Activated T-helper 2 cell treated with anti-CD3 and anti-CD28 coated beads, Interferon-gamma antibody, Interleukin-2, Interleukin-4, amounts not matched to agents 10 μg/mL and 5 μg/mL and 100 μg/mL, durations not matched to agents 14 hours and 24 hours and 36 hours (primary cell): ENCODE measurements at places on chromosomes 12 and 14. TPM values are rescaled to one million over a fixed set of nuclear protein-coding genes. Genes with fewer than 3 reads are reported as not detected.
A peak's percentile ranks its signal among the peaks of the same experiment; 100 is the strongest.

DNA sequence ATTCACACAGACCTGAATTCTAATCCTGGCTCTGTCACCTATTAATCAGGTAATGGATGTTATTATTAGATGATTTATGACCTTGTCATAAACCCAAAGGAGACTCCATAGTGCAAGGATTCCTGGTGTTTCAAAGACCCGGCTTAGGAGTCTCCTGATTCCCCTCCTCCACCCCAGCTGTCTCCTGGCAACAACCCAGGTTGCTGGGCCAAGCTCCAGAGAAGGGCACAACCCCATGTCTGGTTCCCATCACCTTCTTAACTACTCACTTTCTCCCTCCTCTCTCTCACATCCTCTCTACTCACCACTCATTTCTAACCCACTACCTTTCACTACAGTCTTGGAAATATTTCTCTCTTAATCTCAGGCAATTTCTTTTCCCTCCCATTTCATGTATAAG is 41.6 kb downstream of the RHOJ start:
- H3K36me3 ChIP-seq: no peaks in the 10 kb centered on the region
- H3K4me3 ChIP-seq: no peak overlapping the region
- DNase-seq: no peak
- no peaks in the 10 kb centered on the region for H3K27me3 ChIP-seq
- H3K4me1 ChIP-seq: no peaks in the 10 kb centered on the region
- H3K27ac ChIP-seq: no peak overlapping the region

GRCh38 chr12:61916831-61917230 is 343.4 kb upstream of the USP15 start:
- no peaks in the 10 kb centered on the region for H3K27me3 ChIP-seq
- no peaks in the 10 kb centered on the region for H3K36me3 ChIP-seq
- no peak overlapping the region for H3K4me3 ChIP-seq
- H3K4me1 ChIP-seq: no peaks in the 10 kb centered on the region
- no peak overlapping the region for H3K27ac ChIP-seq
- no peak for DNase-seq

- peaks cover 57% of the 10 kb centered on the region for H3K4me1 ChIP-seq
- H3K27ac ChIP-seq: no peak overlapping the region
- peak overlapping the region; percentile 11 for H3K4me3 ChIP-seq
- H3K36me3 ChIP-seq: peaks cover 3% of the 10 kb centered on the region
Observed at GRCh38 chr14:20623798-20624197, 17.7 kb downstream of the OR6S1 start.

DNA sequence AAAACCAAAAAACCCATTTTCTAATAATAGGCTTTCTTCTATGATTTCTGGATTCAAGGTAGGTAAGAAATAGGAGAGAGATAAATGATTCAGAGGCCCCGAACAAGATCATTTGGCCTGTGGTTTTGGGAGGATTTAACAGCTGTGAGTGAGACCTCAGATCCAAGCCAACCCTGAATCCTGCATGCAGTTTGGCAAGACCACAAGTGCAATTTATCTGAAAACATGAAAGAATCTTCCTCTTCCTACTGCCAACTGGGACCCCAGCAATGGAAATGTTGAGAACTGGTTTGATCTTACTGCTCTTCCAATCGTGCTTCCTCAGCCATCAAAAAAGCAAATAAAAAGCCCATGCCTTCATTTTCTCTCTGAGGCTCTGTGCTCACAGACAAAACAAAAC is 519.7 kb upstream of the TBX3 start:
- H3K36me3 ChIP-seq: no peaks in the 10 kb centered on the region
- no peaks in the 10 kb centered on the region for H3K27me3 ChIP-seq
- no peak overlapping the region for H3K4me3 ChIP-seq
- H3K4me1 ChIP-seq: no peaks in the 10 kb centered on the region
- H3K27ac ChIP-seq: no peak overlapping the region

DNA sequence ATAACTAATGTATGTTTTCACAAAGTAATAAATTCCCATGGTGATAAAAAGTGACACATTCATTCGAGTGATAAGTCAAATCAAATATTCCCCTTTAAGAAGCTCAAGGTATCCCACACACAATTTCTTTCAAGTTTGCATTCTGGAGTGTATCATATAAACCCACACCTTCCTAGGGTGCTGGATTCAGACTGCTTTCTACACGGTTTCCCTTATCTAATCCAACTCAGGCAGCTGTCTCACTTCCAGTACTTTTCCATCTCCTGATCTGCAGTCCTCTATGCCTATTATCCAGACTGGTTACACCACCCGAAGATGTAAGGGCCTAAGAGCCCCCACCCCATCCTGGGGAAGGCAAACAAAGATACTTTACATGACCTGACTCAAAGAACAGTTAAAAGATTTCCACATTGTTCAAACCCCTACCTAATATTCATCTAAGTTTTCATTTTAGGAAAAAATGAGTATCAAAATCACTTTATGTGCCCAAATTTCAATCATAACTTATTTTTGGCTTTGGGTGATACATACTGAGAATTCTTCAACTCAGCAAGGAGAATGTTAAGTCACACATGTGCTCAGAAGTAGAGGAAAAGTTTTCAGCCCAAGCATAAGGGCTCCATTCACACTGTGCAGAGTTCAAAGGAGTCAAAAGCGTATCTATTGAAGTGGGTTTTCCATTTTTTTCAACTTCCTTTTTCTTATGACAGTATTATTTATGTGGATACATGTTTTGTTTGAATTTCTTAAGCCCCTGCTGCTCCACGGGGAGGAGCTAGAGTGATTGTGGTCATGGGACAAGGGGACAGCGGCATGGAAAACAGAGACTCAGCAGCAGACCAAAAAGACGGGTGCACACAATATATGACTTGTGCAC is 41.8 kb downstream of the CORO1C start:
- peaks cover 59% of the 10 kb centered on the region for H3K4me1 ChIP-seq
- peak; percentile 19 for DNase-seq
- no peaks in the 10 kb centered on the region for H3K27me3 ChIP-seq
- peak overlapping the region; percentile 99 for H3K27ac ChIP-seq

Gene ATF7IP
- total RNA-seq: 81.2 and 82.1 TPM in 2 replicates

Gene CMTM5
- total RNA-seq: not detected in 2 replicates

- no peaks in the 10 kb centered on the region for H3K4me1 ChIP-seq
- no peak for DNase-seq
- no peak overlapping the region for H3K4me3 ChIP-seq
- H3K36me3 ChIP-seq: no peaks in the 10 kb centered on the region
Observed at GRCh38 chr14:64800000-64800399, 79.7 kb downstream of the SPTB start.

Gene PTPRO
- 0.41 TPM in 1 of 2 replicates, not detected in the other for total RNA-seq

DNA sequence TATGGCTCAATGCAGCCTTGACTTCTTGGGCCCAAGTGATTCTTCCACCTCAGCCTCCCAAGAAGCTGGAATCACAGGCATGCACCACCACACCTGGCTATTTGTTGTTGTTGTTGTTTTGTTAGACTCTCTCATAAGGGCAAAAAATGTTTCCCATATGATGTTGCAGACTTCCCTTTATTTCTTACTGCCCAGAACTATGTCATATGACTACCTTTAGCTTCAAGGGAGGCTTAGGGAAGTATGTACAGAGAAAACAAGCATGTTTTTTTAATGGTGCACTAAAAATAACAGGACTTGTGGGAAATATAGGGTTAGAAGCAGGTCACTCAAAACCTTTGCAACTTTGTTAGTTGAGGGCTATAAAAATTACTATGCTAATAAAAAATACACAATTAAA is 4.3 kb upstream of the GPR19 start:
- no peak overlapping the region for H3K27ac ChIP-seq
- no peak overlapping the region for H3K4me3 ChIP-seq
- peaks cover 53% of the 10 kb centered on the region for H3K4me1 ChIP-seq
- no peaks in the 10 kb centered on the region for H3K27me3 ChIP-seq
- no peak for DNase-seq

- H3K4me3 ChIP-seq: no peak overlapping the region
- H3K4me1 ChIP-seq: no peaks in the 10 kb centered on the region
- H3K27me3 ChIP-seq: no peaks in the 10 kb centered on the region
- H3K36me3 ChIP-seq: no peaks in the 10 kb centered on the region
Observed at GRCh38 chr14:48527832-48528231, 852.4 kb upstream of the MDGA2 start.

- no peak for DNase-seq
- H3K27me3 ChIP-seq: no peaks in the 10 kb centered on the region
- no peak overlapping the region for H3K27ac ChIP-seq
- H3K4me1 ChIP-seq: peaks cover 2% of the 10 kb centered on the region
- no peaks in the 10 kb centered on the region for H3K36me3 ChIP-seq
- no peak overlapping the region for H3K4me3 ChIP-seq
Observed at GRCh38 chr12:57150400-57151000, 3.1 kb upstream of the LRP1-AS start.

Gene AKAP3
- total RNA-seq: 0.55 and 0.71 TPM in 2 replicates

- no peak overlapping the region for H3K27ac ChIP-seq
- no peaks in the 10 kb centered on the region for H3K4me1 ChIP-seq
- DNase-seq: no peak
- no peaks in the 10 kb centered on the region for H3K27me3 ChIP-seq
- H3K4me3 ChIP-seq: no peak overlapping the region
Observed at GRCh38 chr12:44227616-44228015, 391.7 kb downstream of the TMEM117 start.

GRCh38 chr14:22397221-22397737 is 191.7 kb downstream of the DAD1 start:
- no peak overlapping the region for H3K4me3 ChIP-seq
- no peaks in the 10 kb centered on the region for H3K27me3 ChIP-seq
- DNase-seq: no peak
- H3K36me3 ChIP-seq: no peaks in the 10 kb centered on the region

Gene NPFF
- not detected in 2 replicates for total RNA-seq

- no peaks in the 10 kb centered on the region for H3K36me3 ChIP-seq
- H3K4me3 ChIP-seq: no peak overlapping the region
- H3K27me3 ChIP-seq: no peaks in the 10 kb centered on the region
- peaks cover 35% of the 10 kb centered on the region for H3K4me1 ChIP-seq
- no peak overlapping the region for H3K27ac ChIP-seq
Observed at GRCh38 chr12:89163918-89164317, 188.4 kb downstream of the DUSP6 start.

DNA sequence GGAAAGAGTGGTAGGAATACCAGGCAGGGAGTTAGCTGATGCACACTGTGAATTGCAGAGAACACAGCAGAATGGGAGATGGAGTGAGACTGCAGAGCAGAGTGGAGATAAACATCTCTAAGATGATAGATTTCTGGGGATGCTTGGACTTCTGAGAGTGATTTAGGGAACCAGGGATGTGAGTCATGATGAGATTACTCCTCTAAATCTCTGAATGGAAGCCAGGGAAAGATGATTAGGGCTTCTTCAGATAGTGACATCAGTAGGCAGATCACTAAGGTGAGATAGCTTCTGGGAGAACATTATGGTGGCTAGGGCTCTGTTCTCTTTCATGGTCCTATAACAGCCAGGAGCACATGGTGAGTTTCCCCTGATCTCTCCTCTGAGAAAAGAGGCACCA is 501.5 kb upstream of the USP15 start:
- H3K4me3 ChIP-seq: no peak overlapping the region
- H3K27ac ChIP-seq: no peak overlapping the region
- DNase-seq: no peak
- H3K27me3 ChIP-seq: no peaks in the 10 kb centered on the region
- no peaks in the 10 kb centered on the region for H3K4me1 ChIP-seq
- H3K36me3 ChIP-seq: no peaks in the 10 kb centered on the region

DNA sequence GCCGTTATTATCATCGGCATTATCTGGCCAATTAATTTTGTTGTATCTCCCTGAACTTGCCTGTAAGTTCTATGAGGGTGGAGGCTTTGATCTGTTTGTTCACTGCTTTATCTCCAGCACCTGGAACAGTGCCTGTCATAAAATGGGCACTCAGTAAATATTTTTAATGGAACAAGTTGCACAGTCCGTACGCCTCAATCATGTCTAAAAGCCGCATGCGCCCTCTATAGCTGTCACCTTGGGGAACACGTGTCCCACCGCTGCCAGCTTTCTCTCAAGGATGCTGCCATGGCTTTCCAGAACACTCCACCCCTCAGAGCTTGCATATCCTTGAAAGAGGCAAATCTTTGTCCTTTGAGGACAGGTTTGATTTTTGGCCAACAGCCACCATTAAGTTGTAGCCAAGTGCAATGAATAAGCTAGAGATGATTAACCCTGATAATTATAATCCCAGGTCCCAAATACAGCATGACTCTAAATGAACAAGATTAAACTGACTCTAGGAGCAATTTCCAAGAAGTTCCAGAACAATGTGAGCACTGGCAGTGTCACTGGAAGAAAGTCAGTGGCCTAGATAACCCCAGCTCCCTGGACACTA is 55.1 kb downstream of the ERH start:
- H3K27ac ChIP-seq: no peak overlapping the region
- no peaks in the 10 kb centered on the region for H3K4me1 ChIP-seq
- no peak overlapping the region for H3K4me3 ChIP-seq
- no peaks in the 10 kb centered on the region for H3K36me3 ChIP-seq
- H3K27me3 ChIP-seq: peaks cover 7% of the 10 kb centered on the region

Gene TPPP2
- total RNA-seq: not detected in 2 replicates

- H3K27me3 ChIP-seq: no peaks in the 10 kb centered on the region
- peaks cover 43% of the 10 kb centered on the region for H3K4me1 ChIP-seq
- peak overlapping the region; percentile 100 for H3K27ac ChIP-seq
- DNase-seq: peak; percentile 74
- H3K36me3 ChIP-seq: peaks cover 4% of the 10 kb centered on the region
- peak overlapping the region; percentile 55 for H3K4me3 ChIP-seq
Observed at GRCh38 chr14:50000380-50001150, 107.7 kb downstream of the ARF6 start.

Gene FERMT2
- 0.99 and 1.7 TPM in 2 replicates for total RNA-seq

- DNase-seq: no peak
- no peak overlapping the region for H3K27ac ChIP-seq
- no peak overlapping the region for H3K4me3 ChIP-seq
- H3K36me3 ChIP-seq: peaks cover 3% of the 10 kb centered on the region
- no peaks in the 10 kb centered on the region for H3K4me1 ChIP-seq
Observed at GRCh38 chr12:38809832-38810231, 95.6 kb downstream of the CPNE8 start.

Gene KRT4
- not detected in 2 replicates for total RNA-seq

DNA sequence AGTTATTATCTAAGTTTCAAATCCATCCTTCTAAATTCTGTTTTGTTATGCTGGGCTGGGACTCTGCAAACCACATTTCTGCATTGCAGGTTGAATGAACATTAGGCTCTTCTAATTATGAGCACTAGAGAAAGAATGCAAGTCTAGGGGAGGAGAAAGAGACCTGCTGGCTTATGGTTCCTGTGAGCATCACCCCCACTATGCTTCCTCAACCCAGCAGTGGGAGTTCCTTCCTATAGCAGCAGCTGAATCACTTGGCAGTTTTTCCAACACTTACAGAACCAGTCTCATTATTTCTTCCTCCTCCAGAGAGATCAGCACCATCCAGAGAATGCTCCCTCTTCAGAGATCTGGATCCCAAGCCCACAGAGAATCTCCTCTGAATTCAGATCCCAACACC is 297.7 kb upstream of the CLEC14A start:
- no peaks in the 10 kb centered on the region for H3K36me3 ChIP-seq
- no peak for DNase-seq
- no peaks in the 10 kb centered on the region for H3K27me3 ChIP-seq
